ENCODE measurements at places on chromosomes 2 and 18.

GRCh38 chr2:96024336-96025193 lies 10.2 kb downstream of the GPAT2 start:
- no peak for DNase-seq

GRCh38 chr18:50775207-50775606 lies 44.6 kb downstream of the MRO start:
- DNase-seq = no peak

- DNase-seq = no peak
Measured at GRCh38 chr2:192687015-192687414, 492.3 kb upstream of the TMEFF2 start.

- DNase-seq = no peak
Measured at GRCh38 chr2:236763857-236764256, 194.2 kb downstream of the ACKR3 start.

DNA sequence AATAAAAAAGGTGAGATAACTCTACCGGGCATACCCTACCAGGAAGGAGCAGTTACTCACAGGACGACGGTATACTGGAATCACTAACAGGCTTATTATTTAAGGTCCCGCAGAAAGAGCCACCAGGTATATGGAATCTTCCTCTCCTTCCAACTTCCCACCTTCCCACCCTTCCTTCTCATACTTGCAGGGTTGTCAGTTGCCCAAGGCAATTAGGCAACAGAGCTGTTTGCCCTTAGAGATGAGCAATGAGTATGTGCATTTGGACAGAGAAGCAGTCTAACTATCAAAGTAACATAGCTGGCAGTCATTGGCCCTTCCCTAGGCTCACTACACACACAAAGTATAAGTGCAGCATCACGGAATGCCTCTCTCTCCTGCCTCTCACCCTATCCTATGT lies 32.1 kb upstream of the EVA1A start:
- no peak for DNase-seq

DNA sequence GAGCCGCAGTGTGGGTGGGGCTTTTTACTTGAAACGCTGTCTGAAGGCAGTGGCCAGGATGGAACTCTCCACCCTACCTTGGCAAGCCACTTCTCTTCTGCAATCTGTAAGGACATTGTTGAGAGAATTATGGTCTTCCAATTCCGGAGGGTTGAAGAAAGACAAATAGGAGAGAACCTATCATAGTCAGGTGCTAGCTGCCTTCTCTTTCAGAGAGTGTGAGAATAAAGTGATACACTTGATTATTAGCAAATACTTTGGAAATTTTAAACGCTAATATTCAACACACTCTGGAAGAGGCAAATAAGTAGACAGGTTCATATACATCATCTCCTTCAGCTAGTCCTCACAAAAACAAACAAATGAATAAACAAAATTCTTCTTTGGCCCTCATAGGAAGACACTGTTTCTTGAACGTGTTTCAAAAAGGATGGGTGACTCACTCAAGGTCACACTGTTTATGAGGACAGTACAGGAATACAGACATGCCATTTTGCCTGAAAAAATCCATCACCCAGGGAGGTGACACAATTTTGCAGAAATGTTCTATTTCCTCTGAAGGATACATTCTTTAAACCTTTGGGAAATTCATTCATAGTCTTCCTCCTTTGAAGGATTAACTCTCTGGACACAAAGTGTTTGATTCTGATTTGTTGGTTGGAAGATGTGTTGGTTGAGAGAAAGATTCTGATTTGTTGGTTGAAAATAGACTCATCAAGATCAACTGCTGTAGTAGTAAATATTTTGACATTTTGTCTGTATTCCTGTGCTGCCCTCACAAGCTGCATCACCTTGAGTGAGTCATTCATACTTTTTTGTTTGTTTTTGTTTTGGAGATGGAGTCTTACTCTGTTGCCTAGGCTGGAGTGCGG lies 2.2 kb upstream of the IL1RN start:
- DNase-seq = no peak

GRCh38 chr2:57417007-57417406 lies 629.6 kb upstream of the VRK2 start:
- no peak for DNase-seq

- no peak for DNase-seq
Measured at GRCh38 chr2:64989982-64990614, 899 bp downstream of the SLC1A4 start.

DNA sequence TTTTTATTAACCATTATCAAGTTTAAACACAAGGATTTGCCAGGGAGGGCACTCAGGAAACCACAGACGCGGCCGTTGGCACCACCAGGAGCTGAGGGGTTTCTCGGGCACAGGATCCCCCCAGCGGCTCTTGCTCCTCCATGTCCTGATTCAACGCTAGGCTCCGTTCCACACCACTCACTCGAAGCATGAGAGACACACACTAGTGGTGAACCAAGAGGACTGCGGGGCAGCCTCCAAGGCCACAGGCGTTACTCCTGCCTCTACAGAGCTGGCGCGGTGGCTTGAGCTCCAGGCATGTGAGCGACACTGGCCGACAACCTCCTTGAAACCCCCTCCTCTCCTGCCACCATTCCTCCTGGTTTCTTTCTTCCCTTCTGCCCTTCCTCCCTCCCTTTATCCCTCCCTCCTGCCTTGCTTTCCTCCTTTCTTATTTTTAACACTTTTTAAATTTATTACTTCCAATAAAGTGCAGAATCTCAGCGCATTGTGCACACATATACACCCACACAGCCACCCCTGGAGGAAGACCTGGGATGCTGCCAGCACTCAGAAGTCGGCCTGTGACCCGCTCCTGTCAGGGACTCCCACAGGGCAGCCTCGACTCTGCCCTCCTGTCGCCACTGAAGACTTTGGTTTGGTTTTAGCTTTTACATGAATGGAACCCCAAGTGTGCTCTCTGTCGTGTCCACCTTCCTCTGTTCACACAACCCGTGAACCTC lies 21.7 kb downstream of the COX7A2L start:
- DNase-seq = no peak

DNA sequence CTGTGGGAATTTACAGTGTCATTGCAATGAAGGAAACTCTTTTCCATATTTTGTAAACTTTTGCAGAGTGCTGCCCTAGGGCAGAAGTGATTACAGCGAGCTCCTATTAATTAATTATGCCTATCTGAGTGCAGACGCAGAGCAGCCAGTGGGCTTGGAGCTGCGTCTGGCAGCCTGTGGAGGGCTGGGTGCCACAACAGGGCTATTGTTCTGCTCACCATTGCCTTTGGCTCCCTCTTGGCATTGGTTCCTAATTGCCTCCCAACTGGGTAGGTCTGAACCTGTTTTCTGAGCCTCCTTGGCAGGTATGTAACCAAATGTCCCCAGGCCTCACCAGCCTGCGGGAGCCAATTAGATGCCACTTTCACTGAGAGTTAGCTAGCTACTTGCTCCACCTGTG lies 25.6 kb upstream of the ITGB6 start:
- no peak for DNase-seq

DNA sequence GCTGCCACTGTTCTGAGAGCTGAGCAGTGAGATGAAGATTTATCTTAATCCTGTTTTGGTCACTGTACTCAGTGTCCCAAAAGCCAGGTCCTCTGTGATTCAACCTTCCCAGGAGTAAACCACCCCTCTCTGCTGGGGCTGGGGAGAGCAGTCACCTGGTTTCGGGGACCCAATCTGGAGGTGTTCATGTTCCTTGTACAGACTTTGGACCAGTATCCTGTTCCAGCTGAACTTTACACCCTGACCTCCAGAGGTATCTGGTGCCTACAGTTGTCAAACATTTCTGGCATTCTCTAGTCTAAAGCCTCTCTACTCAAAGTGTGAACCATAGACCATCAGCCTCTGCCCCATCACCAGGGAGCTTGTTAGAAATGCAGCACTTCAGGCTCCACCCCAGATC lies 22.1 kb downstream of the CERS6 start:
- DNase-seq = no peak

- no peak for DNase-seq
Measured at GRCh38 chr2:810397-810796, 133.2 kb upstream of the TMEM18 start.

- DNase-seq = no peak
Measured at GRCh38 chr2:66443186-66443978, 8.5 kb downstream of the MEIS1 start.
